Uterus (tissue), 4 donors: ENCODE measurements at places on chromosomes 3 and 15. TPM values are rescaled to one million over a fixed set of nuclear protein-coding genes. Genes with fewer than 3 reads are reported as not detected.
A peak's percentile ranks its signal among the peaks of the same experiment; 100 is the strongest.

The FBXL22 gene
- 30.1 TPM for total RNA-seq

- H3K27me3 ChIP-seq, result no peaks in the 10 kb centered on the region
- peak overlapping the region; percentile 33 for H3K27ac ChIP-seq
- no peaks in the 10 kb centered on the region for H3K4me1 ChIP-seq
Measured at GRCh38 chr3:69236812-69237707, 114.7 kb upstream of the LMOD3 start.

- DNase-seq, result peak; percentile 18
- peaks cover 3% of the 10 kb centered on the region for H3K4me1 ChIP-seq
- peak overlapping the region; percentile 51 for H3K4me3 ChIP-seq
- H3K27me3 ChIP-seq, result no peaks in the 10 kb centered on the region
- H3K36me3 ChIP-seq, result no peaks in the 10 kb centered on the region
Measured at GRCh38 chr3:161372321-161373260, 1.3 kb upstream of the SPTSSB start.

DNA sequence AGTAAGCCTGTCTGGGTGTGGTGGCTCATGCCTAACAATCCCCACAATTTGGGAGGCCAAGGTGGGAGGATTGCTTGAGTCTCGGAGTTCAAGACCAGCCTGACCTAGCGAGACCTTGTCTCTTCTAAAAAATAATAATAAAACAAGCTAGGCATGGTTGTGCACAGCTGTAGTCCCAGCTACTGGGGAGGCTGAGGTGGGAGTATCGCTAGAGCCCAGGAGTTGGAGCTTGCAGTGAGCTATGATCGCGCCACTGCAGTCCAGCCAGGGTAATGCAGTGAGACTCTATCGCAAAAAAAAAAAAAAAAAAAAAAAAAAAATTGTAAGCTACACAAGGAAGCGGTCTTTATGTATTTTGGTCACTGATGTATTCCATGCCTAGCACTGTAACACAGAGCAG lies 242.4 kb upstream of the WNT5A start:
- no peak overlapping the region for H3K4me3 ChIP-seq
- no peaks in the 10 kb centered on the region for H3K36me3 ChIP-seq
- H3K4me1 ChIP-seq, result no peaks in the 10 kb centered on the region
